IPS DF 19.7 (cell line): ENCODE measurements at places on chromosomes 12 and 14.

DNA sequence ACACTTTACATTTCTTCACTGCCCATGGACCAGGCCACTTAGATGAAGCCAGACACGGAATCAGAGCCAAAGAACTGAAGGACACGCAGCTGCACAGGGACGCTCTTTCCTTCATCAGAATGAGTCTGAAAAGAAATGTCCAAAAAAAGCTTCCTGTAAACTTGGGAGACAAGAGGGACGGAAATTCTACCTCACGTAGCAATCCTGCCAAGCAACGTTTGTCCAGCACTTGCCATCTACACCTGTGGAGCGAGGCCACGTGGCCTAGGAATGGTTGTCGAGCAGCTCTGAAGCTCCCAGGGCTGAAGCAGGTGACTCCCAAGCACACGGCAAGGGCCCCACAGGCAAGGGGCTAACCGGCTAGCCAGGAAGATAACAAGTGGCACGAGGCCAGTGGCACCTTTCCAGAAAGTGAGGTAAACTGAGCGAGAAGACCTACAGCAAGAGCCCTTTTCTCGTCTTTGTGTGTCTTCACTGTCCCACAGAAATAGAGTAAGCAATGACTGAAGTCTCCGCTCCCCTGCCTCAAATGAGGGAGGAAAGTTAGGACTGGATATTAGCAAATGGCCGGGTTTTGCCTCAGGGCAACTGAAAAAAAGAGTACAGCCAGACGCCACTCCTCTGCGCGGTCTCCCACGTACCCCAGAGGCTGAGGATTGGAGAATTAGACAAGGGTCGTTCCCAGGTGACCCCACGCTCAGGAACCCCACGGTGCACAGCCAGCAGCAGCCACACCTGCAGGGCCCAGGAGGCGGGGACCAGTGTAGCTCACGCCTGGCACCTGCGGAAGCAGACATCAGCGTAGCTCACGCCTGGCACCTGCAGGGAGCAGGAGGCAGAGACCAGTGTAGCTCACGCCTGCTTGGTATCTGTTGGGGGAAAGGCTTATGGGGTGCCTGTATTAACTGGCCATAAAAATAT is 7.7 kb downstream of the ZNF605 start:
- DNase-seq: no peak

DNA sequence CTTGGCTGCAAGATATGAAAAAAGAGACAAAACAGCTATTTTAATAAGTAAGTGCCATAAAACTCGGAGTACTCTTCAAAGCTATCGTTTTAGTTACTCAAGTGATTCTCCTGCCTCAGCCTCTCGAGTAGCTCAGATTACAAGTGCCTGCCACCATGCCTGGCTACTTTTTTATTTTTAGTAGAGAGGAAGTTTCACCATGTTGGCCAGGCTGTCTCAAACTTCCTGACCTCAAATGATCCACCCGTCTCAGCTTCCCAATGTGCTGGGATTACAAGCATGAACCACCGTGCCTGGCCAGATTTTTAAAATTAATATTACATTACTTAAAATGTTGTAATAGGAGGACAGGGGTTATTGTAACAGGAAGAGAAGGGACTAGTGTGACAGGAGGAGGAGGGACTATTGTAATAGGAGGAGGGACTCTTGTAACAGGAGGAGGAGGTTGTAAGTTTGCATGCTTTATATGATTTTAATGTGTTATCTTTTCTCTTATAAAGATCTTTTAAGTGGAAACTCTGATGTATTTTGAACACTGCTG is 61.3 kb downstream of the KITLG start:
- DNase-seq: no peak

DNA sequence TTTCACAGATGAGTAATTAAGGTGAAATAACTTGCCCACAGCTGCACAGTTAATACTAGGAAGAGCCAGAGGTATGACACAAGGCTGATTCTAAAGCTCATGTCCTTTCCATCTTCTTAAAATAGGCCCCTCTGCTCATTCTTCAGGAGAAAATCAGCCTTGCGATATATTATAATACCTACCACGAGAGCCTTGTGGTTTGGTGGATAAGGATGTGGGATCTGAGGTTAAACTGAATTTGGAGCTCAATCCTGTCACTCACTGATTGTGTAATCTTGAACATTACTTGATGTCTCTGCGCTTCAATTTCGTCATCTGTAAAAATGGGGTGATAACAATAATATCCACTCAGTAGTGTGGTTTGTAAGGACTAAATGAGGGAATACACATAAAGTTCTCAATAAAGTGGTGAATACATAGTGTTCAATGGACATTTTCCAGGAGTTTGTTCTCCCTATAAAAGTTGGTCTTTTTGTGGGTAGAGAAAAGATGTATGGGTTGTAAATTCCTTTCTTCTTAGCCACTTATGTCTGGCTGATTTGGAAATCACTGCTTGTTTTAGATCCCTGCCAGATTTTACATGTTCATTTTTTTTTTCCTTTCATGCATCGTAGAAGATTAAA is 25.1 kb upstream of the ATP2B1 start:
- DNase-seq: no peak

GRCh38 chr14:65268594-65268993 is 143.9 kb upstream of the FUT8 start:
- DNase-seq: no peak

DNA sequence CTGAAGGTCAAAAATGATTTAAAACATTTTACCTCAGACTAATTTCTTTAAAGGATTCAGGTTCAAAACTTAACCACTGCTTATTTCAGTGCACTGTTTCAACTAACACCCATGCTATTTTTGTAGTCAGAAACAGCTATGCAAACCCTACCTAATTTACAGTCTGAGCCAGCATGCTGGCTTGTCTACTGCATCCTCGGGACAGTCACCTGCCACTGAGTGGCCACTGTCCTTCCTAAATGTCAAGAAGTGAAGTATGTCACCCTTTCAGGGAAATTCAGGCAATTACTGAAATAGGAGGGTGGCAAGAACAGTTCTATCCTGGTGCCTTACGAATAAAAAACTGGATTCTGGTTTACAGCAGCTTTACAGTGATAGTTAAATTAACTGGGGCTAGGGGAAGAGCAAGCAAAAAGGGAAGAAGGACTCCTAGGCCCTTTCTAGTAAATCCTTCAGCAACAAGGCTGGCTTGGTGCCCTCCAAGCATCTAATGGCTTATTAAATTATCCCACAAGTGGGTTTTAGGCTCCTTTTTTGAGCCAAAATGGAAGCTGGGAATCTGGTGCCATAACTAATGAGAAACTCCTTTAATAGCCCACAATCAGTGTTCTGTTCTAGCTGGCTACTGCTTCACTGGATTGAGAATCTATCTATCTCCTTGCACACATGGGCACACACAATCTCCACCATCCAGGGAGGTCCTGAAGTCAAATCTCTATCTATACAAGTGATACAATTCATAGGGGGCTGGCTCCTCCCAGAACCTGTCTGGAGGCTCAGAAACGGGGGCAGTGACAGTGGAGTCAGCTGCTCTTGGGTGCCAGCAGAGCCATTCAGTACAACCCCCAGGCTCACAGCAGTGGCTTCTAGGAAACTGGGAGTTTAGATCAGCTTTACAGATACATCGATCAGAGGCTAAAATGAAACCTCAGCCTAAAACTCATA is 43.4 kb downstream of the SH2B3 start:
- no peak for DNase-seq

GRCh38 chr14:89470401-89470800 is 53.4 kb upstream of the FOXN3 start:
- no peak for DNase-seq
